ENCODE measurements at places on chromosomes 12 and 14. TPM values are rescaled to one million over a fixed set of nuclear protein-coding genes. Genes with fewer than 3 reads are reported as not detected.

DNA sequence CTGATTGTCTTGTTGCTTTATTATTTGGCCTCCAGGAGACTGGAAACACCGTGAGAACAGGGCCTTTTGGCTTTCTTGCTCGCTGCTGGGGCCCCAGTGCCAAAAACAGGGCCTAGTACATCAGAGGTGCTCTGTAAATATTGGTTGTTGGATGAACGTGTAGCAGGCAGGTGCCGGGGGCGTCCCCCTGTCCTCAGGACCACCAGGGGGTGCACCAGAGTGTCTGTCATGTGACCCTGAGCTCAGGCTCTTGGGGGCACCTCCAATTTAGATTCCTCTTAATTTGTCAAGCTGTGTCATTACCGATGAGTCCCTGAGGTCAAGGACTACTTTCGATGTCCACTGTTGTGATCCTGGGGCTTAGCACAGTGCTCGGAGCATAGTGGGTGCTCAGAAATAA is 87.1 kb downstream of the ACACB start:
- DNase-seq, result no peak

The DDIT3 gene
- polyA plus RNA-seq, result 58.0 TPM

- DNase-seq, result no peak
These were observed 15.4 kb upstream of the ANKLE2 start for GRCh38 chr12:132776816-132777568.

The HHIPL1 gene
- 2.1 TPM for polyA plus RNA-seq

The GNB3 gene
- polyA plus RNA-seq, result 4.6 TPM

The DHRS2 gene
- 309 TPM for polyA plus RNA-seq

DNA sequence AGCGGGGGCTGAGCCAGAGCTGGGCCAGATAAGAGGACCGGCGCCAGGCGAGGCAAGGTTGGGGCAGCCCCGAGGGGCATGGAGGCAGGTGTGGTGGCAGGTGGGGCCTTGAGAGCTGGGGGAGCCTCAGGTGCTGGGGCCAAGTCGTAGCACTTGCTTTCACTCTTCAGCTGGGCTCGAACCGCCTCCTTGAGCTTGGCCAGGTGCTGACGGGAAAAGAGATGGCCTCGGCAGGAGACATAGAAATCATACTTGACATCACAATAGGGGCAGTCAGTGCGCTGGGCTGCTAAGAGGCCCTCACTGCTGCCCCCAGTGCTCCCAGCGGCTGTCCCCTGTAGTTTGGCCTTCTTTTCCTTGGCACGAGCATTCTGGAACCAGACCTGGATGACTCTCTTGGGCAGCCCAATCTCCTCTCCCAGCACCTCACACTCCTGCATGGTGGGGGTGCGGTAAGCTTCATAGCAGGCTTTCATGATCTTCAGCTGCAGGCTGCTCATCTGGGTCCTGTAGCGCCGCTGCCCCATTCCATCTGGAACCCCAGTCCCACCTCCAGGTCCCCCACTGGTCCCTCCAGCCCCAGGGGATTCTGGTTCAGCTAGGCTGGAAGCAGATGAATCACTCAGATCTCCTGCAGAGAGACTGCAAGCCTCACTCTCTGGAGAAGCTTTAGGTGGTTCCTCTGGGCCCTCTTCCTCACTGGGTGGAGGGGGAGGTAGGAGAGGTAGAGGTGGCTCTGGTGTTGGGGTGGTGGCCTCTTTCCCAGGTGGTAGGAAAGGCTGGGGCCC is 28.1 kb downstream of the ZFHX2 start:
- no peak for DNase-seq

- DNase-seq, result no peak
These were observed 145.6 kb downstream of the DYRK2 start for GRCh38 chr12:67794161-67794560.

The YLPM1 gene
- 23.0 TPM for polyA plus RNA-seq

DNA sequence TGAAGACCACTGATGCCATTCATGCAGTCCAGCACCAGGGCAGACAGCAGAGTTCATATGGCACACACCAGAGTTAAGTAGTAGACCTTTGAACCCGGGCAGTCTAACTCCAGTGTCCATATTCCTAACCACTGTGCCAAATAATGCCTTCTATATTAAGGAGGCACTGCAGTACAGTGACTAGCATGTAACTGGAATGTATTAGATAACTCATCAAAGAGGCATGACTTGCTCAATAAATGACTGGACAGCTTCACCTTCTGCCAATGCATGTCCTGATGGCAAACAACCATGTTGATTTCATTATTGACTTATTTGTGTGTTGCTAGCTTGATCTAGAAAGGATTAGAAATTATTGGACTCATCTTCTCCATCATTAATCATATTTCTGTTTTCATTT is 40.2 kb downstream of the DACT1 start:
- DNase-seq, result no peak

DNA sequence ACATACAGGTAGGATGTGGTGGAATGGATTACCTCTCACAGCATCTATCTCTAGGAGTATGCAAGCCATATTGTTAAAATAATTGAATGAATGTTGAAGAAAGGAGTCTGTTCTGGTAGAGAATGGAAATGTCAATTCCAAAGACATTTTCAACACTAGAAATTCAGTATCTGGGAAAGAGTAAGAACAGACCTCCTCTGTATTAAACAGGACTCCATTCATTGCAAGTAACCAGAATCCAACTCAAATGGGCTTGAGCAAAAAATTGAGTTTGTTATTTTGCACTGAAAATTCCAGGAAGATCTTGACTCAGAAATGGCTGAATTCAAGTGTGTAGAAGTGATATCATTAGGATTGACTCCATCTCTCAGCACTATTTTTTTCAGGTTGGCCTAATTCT is 168.1 kb downstream of the C12orf42 start:
- no peak for DNase-seq

DNA sequence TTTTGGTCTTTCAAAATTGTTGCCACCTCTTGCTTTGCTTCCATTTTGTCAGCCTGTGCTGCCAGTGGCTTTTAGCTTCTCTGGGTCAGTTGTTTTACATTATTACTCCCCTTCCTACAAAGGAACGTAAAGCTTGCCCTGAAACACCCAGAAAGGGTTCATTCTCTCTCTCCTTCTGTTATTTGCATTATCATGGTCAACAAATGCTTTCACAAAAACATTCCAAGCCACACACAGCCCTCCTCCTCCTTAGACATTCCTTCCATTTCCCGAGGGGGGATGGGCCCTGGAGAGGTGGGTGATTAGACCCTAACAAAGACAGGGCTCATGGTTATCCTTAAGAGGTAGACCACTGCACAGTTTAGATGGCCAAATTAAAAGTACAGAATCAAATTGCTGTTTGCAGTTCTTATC is 60.4 kb upstream of the SINHCAF start:
- no peak for DNase-seq

- no peak for DNase-seq
These were observed 62.7 kb upstream of the ACTN1 start for GRCh38 chr14:69041783-69042182.

The ALDH1L2 gene
- 7.8 TPM for polyA plus RNA-seq

All from urinary bladder (tissue), 4 donors.